IPS DF 6.9 (cell line): ENCODE measurements at places on chromosomes 2 and 18.
A peak's percentile ranks its signal among the peaks of the same experiment; 100 is the strongest.

- DNase-seq = no peak
Observed at GRCh38 chr18:48827291-48828193, 123.2 kb downstream of the SMAD7 start.

DNA sequence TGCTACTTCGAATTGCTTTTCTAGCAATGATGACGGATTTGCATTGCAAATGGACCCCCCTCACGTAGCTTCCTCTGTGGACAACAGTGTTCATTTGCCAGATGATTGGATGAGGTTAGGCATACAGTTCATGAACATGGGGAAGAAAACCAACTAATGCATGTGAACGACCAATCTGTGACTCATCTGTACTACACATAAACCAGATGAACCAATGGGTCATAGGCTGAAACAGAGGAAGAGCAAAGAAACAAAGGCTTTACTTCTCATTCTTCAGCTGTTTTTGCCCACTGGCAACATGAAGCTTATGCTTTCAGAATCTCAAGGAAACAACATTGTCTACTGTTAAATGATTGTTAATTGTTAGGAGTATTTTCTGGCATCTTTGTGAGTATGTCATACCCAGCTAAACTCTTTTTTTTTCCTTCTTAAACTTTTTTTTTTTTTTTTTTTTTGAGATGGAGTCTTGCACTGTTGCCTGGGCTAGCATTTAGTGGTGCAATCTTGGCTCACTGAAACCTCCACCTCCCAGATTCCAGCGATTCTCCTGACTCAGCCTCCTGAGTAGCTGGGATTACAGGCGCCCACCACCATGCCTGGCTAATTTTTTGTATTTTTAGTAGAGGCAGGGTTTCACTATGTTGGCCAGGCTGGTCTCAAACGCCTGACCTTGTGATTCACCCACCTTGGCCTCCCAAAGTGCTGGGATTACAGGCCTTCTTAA lies 35.5 kb downstream of the EFEMP1 start:
- no peak for DNase-seq

GRCh38 chr2:98091738-98092137 lies 4.8 kb downstream of the VWA3B start:
- no peak for DNase-seq

- DNase-seq = peak; percentile 13
Observed at GRCh38 chr2:4762951-4763376, 929.2 kb upstream of the SOX11 start.

DNA sequence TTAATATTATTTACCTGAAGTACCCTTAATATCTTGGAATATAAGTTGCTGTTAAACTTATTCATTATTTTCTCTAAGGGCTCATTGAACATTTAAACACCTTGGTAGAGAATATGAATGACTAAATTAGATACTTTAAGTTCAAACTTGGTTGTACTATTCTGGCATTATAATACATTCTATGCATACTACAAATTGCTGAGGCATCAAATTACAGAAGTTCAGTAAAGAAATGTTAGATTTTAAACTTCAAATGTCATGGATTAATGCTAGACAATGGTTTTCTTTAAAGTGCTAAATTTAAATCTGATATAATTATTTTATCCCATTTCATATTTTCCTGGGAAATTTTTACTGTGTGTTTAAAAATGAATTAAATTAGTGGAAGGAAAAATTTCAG lies 63.1 kb downstream of the CDCA7 start:
- DNase-seq = no peak

DNA sequence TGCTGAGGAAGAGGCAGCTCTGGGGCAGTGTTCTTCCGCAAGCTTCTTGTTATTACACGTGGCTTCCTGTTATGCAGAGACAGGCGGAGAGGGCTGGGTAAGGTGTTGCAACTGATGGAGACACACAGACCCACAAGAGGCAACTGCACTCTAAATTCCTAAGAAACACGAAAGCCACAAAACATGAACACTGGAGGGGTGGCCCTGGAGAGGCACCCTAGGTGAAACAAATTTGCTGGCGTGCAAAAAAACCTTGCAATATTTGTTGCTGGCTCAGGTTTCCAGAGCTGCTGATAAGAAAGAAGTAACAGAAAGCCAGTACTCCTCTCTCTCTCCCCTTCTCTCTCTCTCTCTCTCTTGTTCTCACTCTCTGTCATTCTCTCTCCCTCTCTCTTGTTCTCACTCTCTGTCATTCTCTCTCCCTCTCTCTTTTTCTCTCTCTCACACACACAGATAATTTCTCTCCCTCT lies 31.8 kb downstream of the ARHGAP25 start:
- no peak for DNase-seq

DNA sequence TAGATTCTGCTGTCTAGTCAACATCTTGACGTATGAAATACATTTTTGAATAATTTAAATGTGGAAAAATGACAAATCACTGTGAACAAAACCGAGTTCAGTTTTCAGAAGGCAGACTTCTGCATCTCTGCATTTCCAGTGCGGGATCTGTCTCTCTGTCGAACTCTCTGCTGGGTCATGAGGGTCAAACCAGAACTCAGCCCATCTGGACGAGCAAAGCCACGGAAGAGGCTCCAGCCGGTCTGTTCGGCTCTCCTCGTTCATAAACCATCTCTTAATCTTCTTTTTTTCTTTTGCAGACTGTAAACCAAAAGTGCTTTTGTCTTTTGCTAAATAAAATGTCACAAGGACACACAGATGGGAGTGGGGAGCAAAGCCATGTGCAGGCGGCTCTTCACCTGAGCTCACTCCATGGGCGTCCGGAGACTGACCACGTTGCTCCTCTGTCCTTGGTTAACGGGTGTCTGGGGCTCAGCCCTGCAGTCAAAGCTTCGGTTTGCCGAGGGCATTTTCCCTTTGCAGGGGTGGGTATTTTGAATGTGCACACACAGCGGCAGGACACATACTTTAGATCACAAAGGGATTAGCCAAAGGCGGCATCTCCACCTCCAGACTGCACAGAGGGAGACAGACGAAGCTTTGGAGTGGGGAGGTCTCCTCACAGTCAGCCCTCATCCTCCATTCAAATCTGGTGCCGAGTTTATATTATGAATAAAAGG lies 737.9 kb upstream of the SALL3 start:
- no peak for DNase-seq

GRCh38 chr2:8520791-8521344 lies 161.0 kb upstream of the ID2 start:
- DNase-seq = no peak

DNA sequence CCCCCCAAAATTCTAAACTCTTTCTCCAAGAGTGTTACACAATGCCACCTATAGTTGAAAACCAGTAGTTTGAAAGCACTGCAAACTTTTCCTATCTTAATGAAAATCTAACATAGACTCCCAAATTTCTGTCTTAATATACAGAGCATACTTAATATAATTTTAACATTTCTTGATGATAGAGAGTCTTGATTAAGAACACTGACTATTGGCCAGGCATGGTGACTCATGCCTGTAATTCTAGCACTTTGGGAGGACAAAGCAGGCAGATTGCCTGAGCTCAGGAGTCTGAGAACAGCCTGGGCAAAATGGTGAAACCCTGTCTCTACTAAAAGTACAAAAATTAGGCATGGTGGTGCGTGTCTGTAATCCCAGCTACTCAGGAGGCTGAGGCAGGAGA lies 34.2 kb downstream of the ASXL2 start:
- no peak for DNase-seq

DNA sequence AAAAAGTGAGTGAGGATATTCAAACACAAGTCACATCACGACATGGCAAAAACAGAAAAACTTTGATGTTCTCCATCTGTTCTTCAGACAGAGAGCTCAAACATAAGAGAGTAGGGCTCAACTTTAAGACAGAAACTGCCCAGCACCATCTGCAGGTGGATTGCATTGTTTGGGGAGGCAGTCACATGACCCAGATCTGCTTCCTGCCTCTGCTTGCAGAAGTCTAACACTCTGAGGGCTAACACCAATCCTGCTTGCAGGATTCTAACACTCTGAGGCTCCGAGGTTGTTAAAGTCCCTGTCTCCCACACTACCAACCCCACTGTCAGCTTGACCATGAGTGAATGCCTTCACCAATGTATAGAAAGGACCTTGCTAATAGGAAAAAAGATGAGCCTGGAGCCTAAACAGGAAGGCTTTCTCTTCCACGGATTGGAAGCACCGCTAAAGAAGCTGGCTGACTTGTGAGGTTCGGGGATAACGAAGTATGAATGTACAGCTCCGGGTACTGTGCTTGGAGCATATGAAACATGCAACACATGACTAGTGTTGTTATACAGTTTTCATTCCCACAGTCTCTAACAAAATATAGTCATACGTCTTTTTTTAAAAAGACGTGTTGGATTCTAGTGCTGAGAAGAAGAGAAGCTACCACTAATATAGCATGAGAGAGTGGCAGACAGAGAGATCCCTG lies 176.6 kb upstream of the CREB1 start:
- no peak for DNase-seq

DNA sequence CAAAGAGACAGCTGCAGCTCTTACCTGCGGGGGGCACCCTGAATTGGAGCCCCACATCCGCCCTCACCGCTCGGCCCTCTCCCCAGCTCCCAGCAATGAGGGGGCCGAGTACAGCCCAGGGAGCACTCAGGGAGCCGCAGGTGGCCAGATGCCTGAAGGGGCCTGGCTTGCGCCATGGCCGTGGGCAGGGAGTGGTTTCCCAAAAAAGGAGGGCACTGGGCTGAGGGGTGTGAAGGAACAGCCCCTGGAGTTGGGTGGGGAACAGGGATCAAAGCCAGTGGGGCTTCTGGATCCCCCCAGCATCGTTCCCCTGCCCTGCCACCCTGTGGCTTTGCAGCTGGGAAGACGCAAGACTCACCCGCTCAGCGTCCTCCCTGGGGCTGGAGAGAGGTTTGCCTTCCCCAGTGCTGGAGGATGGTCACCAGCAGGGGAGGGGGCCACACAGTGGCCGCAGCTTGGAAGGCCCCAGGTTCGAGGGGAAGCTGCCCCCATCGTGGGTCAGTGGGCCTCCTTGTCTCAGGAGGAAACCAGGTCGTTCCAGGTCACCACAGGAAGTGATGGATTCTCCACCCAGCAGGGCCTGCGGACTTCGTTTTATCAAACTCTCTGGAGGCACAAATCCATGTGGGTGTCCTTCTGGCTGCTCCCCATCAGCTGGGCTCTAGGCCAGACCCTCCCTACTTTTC lies 68.2 kb upstream of the HPCAL1 start:
- no peak for DNase-seq

- no peak for DNase-seq
Observed at GRCh38 chr2:96868555-96869280, 1.2 kb downstream of the SEMA4C start.

- DNase-seq = no peak
Observed at GRCh38 chr18:51169731-51170130, 27.8 kb downstream of the MEX3C start.

DNA sequence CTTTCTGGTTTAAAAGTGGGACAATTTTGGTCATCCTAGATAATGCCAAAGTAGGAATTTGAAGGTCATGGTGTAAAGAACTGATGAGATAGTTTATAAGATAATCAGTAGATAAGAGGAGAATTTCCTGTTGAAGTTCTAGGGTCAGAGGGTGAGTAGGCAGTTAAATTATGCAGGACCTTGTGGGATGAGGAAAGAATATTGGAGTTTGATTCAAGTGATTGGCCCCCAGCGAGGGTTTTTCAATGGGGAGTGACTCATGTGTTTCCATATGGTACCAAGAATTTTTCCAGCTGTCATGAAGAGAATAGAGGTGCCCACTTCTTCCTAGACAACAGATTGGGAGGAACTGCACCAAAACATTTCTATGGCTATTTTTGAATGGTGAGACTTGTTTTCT lies 940.2 kb upstream of the ZEB2 start:
- DNase-seq = no peak

GRCh38 chr2:19901442-19902215 lies at the start of gene TTC32:
Gene TTC32, minus strand, starts transcription at chr2:19901983. Its CDS starts 129 bp downstream, at chr2:19901854.
- peak; percentile 86 for DNase-seq

DNA sequence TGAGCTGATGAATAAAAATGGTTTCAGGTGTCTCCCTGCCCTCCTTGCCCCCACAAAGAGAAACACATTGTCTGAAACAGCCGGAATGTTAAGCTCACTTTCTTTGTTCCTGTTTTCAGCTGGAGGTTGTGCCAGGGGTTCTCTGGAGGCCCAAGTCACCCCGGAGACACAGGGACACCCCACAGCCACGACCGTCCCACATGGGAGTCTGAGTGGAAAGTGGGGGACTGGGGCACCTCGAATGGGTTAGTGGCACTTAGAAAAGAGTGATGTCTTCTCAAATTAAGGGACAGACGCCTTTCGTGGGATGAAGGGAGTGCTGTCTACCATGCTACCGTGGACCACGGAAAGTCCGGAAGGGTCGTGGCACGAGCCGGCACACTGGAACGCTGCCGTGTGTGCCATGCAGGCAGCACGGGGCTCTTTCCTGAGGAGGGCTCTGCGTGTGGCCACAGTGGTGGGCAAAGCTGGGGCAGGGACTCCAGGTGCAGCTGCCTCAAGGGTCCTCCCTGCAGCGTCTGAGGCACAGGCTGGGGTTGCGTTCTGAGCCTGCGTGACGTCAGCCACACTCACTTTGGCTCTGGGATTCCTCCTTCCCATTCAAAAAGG lies 39.4 kb upstream of the CTDP1 start:
- no peak for DNase-seq

- no peak for DNase-seq
Observed at GRCh38 chr18:26780520-26781325, 84.8 kb downstream of the AQP4 start.

DNA sequence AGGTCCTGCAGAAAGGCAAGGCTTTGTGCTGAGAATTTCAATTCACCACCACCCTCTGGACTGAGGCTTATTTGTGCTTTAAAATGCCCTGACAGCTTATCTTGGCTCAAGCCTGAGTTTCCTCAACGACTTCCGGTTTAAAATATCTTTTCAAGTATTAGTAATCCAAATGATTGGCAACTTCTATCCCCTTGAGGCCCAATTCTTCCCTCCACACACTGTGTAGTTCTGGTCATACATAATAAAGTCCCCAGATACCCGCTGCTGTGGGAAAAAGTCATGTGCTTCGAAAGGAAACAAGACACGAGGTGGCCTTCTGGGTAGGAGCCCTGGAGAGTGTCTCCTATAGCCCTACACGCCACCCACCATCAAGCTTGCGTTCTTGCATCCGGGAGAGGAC lies 393.4 kb downstream of the ALK start:
- DNase-seq = no peak

- DNase-seq = no peak
Observed at GRCh38 chr2:254241-254640, 9.6 kb downstream of the SH3YL1 start.

- DNase-seq = no peak
Observed at GRCh38 chr2:99697811-99698568, 208.2 kb upstream of the REV1 start.

DNA sequence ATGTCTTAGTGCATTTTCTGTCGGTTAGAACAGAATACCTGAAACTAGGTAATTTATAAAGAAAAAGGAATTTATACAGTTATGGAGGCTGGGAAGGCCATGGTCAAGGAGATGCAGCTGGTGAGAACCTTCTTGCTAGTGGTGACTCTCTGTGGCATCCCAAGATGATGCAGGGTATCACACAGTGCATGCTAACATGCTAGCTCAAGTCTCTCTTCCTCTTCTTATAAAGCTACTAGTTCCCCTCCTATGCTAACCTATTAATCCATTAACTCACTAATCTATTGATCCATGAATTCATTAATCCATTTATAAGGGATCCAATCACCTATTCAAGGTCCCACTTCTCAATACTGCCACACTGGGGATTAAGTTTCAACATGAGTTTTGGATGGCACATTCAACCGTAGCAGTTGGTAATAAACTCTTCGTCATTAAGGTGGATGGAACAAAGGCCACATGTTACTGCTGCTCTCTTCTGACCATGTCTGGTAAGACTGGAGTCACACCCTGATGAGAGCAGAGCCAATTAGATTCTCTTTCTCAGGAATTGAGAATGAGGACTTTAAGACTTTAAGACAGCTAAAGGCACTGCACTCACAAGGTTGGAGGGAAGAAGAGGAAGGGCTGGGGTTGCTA lies 211.6 kb upstream of the SMAD7 start:
- DNase-seq = no peak
